ENCODE measurements at places on chromosomes 6 and 20.

- DNase-seq, result no peak
These were observed 171.5 kb downstream of the LY86 start for GRCh38 chr6:6760002-6760401.

DNA sequence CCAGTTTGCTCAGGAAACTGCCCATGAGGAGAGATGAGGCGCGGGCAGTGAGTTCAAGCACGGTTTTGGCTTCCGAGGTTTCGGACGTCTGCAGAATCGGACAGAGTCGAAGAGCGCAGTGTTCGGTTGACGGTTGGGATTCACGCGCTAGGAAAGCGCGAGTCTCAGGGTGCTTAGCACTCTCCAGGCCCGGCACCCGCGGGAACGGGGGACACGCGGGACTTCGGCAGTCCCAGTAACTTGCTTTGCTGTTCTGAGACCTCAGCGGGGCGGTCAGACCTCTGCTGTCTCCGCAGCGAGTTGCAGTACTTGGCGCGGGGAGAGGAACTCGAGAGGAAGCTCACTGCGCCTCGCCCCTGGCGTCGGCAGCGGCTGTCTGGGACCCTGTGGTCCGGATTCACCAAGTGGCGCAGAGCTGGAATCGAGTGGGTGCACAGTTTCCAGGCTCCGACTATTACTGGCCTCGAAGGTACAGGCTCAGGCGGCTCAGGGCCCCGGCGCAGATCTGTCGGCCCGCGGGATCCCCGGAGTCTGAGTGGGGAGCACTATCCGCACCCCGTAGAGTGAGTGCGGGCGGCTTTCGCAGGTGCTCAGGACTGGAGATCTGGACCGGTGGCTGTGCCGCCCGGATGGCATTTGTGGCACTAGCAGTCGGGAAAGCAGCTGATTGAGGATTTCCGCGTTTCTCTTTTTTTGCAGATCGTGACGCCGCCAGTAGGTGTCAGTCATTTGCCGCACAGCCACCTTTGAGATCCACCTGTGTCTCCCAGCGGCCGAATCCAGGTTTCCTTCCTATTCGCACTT, at the start of gene POM121L2:
Gene POM121L2 (minus strand): TSS at position 128 of the 804 bp plus-strand sequence. CDS start 103 bp downstream, at position 25.
- peak; percentile 73 for DNase-seq

GRCh38 chr20:59151820-59152219, 11.8 kb upstream of the ZNF831 start:
- DNase-seq, result no peak

DNA sequence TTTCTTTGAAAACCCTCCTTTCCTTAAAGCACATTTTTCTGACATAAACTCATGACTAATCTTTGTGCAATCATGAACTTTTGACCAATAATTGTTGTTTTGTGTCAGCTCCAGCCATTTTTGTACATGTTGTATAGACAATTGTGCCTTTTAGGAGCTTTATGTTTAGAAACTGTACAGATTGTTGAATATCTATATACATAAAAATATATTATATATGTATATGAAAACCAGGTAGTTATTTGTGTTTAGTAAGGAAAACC, 125.7 kb upstream of the EDN1 start:
- DNase-seq, result no peak

- no peak for DNase-seq
These were observed 58.3 kb upstream of the TMEM170B start for GRCh38 chr6:11479296-11479695.

DNA sequence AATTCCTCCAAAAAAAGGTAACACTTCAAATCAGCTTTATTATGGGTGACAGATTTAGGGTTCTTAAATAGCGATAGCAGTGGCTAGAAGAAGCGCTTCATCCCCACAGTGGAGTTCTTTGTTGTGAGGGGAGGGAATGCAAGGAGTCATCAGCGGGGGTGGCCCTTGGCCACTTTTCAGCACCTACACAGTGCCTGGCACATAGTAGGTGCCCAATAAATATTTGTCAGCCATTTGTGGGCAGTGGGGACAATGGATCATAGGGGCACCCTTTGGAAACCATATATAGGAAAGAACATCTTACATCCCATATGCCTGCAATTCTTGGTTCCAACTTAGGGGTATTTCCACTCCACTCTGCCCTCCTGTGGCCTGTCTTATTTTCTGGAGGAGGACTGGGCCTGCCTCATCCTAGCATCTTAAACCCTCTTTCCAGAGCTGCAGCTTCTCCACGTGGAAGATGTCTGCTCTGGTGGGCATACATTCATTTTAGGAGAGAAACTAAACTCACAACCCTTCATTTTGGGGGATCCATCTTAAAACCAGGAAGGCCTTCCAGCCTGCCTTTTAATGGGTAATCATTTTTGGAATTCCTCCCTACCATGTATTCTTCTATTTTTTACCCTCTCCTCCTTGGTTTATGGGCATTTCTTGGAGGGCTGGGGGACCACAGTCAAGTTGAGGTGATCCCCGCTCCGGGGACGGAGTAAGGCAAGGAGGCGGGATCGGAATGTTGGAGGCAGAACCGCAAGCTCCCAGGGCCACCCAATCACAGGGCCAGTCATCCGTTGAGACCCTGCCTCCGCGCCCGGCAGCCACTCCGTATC, 2.6 kb upstream of the GPSM3 start:
- DNase-seq, result peak; percentile 42

DNA sequence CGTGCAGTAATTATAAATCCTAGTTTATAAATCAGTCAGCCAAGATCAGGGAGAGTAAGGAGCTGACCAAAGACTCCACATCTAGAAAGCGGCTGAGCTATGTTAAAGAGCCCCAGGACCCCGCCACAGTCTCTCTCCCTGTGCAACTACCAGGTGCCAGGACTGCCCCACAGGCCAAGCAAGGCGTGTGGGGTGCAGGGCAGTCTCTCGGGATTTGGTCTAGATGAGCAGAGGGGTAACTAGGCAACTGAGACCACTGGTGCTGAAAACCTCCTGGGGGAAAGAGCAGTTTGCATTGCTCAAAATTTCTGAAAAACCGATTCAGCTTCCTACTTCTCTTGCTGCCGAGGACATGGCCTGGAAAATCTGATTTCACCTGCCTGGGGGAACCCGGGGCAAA, 10.4 kb downstream of the PMEPA1 start:
- DNase-seq, result no peak

GRCh38 chr20:10771435-10772140, 97.8 kb upstream of the JAG1 start:
- DNase-seq, result no peak

GRCh38 chr6:156691018-156691417, 86.2 kb upstream of the ARID1B start:
- no peak for DNase-seq

- no peak for DNase-seq
These were observed 199.2 kb downstream of the ZFAND3 start for GRCh38 chr6:38018755-38019165.

GRCh38 chr6:65633501-65633900, 73.5 kb downstream of the EYS start:
- DNase-seq, result no peak

- no peak for DNase-seq
These were observed 8.0 kb downstream of the PNISR start for GRCh38 chr6:99416892-99417767.

DNA sequence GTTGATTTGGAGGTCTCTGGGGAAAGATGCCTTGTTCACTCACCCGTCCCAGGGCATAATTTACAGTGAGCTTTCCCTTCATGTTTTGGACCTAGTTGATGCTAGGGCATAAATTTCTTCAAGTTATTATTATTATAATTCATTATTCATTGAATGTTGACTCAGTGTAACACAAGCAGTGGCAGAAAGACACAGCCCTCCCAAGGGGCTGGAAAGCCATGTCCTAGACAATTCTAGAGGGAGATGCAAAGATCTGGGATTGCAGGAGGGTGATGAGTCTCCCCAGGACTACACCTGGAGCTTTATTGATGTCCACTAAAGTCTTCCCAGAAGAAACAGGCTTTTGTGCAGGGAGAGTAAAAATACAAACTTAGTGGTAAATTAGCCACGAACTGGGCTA, 322.0 kb upstream of the MOCS1 start:
- no peak for DNase-seq

DNA sequence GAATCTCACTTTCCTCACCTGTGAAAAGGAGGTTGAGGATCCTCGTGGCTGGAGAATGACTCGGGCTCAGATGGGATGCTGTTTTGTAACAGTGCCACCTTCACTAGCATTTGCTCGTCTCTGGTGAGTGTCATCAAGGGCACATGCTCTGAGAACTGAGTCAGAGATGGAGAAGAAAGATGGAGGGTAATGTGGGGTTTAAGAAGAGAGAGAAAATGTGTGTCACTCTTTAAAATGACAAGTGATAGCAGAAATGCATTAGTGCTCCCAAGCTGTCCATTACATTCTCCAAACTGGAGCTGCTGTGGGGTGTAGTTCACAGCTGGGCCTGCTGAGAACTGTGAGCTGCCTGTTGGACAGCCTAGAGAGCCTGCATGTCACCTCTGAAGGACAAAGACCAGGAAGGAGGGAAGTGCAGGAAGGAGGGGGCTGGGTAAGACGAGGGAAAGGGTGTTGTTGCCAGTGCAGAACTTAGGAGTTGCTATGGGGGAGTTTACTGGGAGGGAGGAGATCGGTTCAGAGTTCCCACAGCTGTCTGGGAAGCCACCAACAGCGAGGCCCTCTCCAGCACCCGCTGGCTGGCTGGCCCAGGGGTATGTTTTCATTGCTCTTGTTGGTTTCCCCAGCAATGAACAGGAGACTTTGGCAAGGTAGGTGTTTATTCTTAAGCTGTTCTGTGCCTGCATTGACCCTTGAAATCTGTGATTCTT, 19.8 kb downstream of the GMPR start:
- DNase-seq, result peak; percentile 67

- DNase-seq, result no peak
These were observed 1347.5 kb upstream of the ADGRB3 start for GRCh38 chr6:67287566-67287965.

- no peak for DNase-seq
These were observed 1.4 kb downstream of the WFDC2 start for GRCh38 chr20:45470937-45471336.

DNA sequence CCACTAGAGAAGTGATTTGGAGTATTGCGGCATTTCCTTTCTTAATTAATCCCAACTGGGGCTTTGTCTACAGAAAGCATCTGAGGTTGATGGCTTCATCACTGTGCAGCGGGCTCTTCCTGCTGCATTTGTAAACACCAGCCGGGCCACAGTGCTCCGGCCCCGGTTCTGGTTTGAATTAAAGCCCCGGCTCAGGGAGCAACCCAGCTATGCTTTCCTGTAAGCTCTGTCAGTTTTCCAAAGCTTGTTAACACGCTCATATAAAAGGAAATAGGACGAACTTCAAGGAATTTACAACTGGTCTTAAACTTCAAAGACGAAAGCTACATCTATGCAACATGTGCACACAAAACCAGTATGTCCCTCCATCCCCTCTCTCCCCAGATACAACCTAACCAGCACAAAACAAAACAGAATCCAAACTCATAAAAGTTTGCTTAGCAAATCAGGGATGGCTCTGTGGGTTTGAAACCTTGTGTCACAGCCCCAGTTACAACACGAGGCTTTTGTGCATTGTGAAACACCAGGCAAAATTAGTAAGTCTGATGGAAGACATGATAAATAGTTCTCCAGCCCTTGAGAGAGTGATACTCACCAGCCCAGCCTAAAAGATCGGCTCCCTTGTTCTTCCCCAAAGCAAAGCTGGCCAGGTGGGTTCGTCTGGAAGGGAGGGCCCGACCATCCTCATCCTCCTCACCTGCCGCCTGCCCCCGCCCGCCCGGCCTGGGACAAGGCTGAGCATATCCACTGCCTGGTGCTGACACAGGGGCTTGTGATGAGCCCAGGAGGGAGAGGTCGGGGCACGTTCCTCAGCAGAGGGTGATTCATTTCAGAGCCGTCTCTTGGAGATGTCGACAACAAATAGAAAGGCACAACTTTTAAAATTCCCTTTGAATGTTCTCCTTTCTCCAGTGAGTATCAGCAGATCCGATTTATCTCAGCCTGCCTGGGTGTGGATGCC, 197.9 kb downstream of the TFAP2C start:
- peak; percentile 95 for DNase-seq

- DNase-seq, result no peak
These were observed 40.3 kb downstream of the PTPN1 start for GRCh38 chr20:50550531-50550930.

GRCh38 chr6:137341681-137342195, 122.6 kb upstream of the IFNGR1 start:
- no peak for DNase-seq

GRCh38 chr6:78482801-78483552, 384.4 kb upstream of the IRAK1BP1 start:
- no peak for DNase-seq

Measured in mammary epithelial cell (primary cell).